ENCODE measurements at places on chromosomes 5 and 9. TPM values are rescaled to one million over a fixed set of nuclear protein-coding genes. Genes with fewer than 3 reads are reported as not detected.

SPATA31A7 gene
- not detected for total RNA-seq

SLC34A3 gene
- not detected for total RNA-seq

CARD9 gene
- total RNA-seq, result 1.9 TPM

SH3GL2 gene
- 1.4 TPM for total RNA-seq

CPLANE1 gene
- total RNA-seq, result 10.2 TPM

PCDHGB5 gene
- 3.4 TPM for total RNA-seq

SGCD gene
- total RNA-seq, result 1.0 TPM

PCDHA4 gene
- 1.1 TPM for total RNA-seq

PCDHB5 gene
- 0.56 TPM for total RNA-seq

LCN9 gene
- not detected for total RNA-seq

BSPRY gene
- 32.6 TPM for total RNA-seq

KCNV2 gene
- total RNA-seq, result not detected

ARSK gene
- 2.0 TPM for total RNA-seq
